ENCODE measurements at places on chromosomes 7 and 10. TPM values are rescaled to one million over a fixed set of nuclear protein-coding genes. Genes with fewer than 3 reads are reported as not detected.

DNA sequence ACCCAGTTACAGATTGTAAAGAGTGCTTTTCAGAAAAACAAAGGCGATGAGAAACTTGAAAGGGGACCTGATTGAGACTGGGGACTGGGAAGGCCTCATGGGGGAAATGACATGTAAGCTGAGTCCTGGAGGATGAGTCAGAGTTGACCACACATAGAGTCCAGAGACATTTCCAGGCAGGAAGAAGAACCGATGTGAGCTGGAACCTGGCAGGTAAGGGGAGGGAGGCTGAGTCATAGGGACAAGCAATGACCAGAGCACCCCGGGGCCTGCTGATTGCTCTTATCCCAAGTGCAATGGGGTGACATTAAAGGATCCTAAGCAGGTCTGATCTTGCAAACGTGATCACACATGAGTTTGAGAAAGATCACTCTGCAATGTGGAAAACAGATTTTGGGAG, 11.7 kb downstream of the TLL2 start:
- peak; percentile 54 for DNase-seq

The GPRIN2 gene
- total RNA-seq: 53.6 TPM

GRCh38 chr7:120567204-120567603, 290.7 kb downstream of the TSPAN12 start:
- DNase-seq: no peak

The HACD1 gene
- total RNA-seq: 29.6 TPM

DNA sequence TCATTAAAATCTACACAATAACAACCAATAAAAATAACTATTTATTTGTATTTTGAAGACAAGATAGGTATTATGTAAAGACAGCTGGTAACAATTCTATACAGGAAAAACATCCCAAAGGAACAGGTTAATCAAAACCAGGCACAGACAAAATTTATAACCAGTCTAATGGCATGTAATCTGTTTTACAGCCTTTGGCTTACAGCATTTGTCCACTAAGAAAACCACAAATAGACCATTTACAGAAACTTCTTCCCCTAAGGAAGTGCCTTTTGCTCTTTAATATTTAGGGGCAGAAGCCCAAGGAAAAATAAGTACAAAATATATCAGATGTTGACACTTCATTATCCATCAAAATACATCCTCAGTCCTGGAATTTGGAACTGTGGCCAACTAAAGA, 65.0 kb downstream of the SVIL start:
- no peak for DNase-seq

DNA sequence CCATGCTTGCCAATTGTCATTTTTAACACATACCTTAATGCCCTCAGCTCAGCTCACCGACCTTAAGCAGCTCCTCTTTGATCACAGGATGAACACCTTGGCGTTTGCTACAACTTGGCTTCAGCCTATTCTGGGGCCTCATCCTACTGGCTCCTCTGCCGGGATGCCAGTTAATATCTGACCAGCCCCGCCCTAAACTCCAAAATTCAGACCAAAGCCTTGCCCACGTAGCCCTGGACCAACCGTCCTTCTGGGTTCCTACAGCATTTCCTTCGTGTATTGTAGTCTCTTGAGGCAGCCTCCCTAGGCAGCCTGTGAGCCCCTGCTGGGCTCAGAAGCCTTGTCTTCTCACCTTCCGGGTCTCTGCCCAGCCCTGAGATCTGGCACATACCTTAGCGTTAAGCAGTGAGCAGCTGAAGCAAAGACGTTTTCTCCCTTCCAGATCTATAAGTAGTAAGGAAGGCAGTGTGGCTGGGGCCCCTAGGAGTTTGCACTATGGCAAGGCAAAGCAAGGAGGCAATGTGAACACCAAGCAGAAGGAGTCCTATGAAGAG, 836 bp downstream of the ENO4 start:
- no peak for DNase-seq

- DNase-seq: no peak
These were observed 1297.5 kb upstream of the SORCS1 start for GRCh38 chr10:108462005-108462404.

DNA sequence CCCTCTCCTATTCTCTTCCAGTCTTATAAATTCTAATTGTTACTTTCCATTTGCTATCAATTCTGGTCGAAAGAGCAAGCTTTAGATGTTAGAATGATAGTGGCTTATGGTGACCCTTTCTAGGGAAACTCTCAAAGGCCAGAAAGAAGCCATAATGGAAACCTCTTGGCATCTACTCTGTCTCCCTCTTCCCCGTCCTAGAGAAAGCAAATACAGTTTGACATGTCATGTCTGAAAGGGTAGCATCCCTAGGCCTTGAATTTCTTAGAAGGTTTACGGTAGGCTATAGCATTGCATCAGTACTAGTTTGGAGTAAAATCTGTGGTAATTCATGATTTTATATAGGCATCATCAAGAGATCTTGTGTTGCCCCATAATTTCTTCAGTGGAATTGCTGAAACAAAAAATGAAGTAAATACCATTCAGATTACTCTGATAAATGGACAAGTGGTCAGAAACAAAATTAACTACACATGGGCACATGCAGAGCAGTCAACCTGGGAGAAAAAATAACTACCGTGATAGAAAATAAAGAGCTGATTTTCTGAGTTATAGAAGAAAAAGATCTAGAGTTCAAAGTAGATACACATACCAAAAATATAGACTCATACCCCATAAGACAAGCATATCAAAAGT, 4.4 kb downstream of the PRKAR2B start:
- no peak for DNase-seq

The FXYD4 gene
- not detected for total RNA-seq

GRCh38 chr7:70416986-70417655, 714.8 kb upstream of the GALNT17 start:
- DNase-seq: no peak

DNA sequence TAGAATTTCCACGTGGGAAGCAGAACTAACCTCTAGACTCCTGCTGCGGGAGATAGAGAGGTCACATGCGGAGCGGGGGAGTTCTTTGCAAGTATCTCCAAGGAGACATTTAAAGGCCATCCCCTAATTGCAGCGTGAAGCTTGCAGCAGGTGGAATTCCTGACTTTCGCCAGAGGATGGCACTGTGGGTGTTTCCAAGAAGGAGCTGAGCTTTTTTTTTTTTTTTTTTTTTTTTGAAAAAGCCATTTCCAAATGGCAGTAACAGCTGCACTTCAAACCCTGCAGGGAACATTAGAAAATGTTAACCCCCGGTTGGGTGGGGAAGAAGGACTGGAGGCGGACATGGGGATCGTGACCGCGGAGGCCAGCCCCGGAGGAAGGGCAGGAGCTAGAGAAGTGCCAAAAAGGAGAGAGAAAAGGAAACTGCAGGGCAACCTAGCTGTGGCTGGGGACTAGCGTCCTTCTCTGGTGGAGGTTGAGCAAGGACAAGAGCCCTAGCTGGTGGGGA, 487.7 kb downstream of the TYW1 start:
- peak; percentile 43 for DNase-seq

DNA sequence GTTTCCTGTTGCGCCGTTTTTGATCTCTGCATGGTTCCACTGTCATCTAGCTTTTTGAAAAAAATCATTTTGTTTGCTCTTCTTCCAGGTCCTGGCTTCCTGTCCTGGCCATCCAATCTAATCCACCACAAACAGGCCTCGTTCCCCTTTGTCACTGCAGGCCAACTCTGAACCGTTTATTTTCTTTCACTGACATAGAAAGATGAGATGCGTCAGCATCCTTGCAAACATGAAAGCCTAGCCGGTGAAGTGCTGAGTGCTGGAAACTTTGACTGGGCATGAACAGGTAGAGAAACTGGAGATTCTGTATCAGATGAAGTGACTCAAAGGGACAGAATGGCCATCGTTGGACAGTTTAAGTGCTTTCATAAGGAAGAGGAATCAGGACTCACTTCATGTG, 1247.8 kb downstream of the TYW1 start:
- DNase-seq: no peak

DNA sequence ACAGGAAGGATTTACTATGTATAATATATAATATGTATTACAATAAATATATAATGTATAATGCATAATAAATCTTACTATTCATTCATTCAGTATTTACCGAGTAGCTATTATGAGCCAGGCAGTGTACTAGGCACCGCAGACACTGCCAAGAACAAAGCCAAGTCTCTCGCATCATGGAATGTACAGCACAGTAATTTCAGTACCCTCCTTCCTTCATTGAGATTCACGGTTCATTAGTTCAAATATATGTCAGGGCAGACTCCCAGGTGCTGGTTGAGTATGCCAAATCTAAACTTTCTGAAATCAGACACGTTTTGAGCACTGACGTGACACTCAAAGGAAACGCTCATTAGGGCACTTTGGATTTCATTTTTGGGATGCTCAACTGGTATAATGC, 9.1 kb downstream of the USP6NL start:
- DNase-seq: no peak
